ENCODE measurements at places on chromosomes 3 and 15.

- peak; percentile 57 for DNase-seq
These were observed 31.0 kb downstream of the POC1A start for GRCh38 chr3:52123106-52123725.

- no peak for DNase-seq
These were observed 33.4 kb upstream of the MUC13 start for GRCh38 chr3:124967964-124968363.

DNA sequence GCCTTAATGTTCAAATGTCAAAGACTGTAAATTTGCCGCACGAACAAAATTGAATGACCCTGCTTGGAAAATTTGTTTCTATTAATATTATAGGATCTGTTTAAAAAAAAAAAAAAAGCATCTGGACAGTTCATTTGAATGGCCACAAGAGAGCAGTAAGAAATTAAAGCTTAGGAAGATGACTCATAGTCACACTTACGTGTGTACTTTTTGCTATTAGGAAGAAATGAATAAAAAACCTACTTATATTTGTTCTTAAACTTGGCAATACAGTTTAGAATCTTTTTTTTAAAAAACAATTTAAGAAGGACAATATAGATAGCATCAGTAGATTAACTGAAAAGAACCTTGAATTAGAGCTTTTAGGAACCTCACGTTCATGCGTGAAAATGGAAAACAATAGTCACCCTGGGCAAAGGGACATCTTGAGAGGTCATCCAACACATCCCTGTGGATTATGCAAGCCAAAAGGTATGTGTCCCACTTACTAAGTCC is 621.8 kb downstream of the MECOM start:
- DNase-seq = no peak

- no peak for DNase-seq
These were observed 29.5 kb upstream of the LSAMP start for GRCh38 chr3:116474801-116475200.

DNA sequence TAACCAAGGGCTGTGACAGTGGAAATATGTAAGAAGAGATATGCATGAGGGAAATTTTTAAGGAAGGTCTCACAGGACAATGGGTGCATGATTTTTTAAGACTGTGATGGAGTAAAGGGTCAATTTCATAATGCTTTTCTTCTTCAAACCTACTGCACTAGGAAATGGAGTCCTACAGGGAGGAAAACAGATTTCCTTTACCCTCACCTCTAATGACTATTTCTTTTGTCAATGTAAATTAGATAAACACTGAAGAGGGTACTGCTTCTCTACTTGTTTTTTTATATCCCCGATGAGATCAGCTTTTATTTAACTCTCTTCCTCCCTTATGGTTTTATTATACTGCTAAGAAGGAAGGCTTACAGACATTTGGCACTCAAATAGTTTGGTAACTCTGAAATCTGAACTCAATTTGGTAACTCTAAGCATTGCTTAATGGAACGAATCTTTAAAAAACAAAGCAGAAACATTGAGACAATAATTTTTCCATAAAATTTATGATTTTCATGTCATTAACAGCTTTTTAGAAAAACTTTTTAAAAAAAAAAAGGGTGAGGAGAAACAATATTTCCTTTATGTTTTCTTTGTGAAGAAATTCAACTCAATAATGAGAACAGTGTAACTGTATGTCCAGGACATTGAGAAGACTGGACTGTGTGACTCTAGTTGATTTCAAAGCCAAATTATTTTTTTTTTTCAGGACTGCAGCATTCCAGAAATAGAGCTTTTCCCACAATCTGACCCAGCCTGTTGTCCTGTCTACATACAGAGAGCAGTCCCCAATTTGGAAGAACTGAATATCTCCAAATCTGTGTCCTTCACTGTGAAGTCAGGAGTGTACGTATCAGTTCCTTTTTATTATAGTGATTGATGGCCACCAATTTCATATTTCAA is 64.4 kb downstream of the CRYBG3 start:
- no peak for DNase-seq

- DNase-seq = no peak
These were observed 123.9 kb upstream of the AGBL1 start for GRCh38 chr15:85955501-85956391.

- no peak for DNase-seq
These were observed 102.6 kb downstream of the ALDH1A2 start for GRCh38 chr15:57962887-57963286.

DNA sequence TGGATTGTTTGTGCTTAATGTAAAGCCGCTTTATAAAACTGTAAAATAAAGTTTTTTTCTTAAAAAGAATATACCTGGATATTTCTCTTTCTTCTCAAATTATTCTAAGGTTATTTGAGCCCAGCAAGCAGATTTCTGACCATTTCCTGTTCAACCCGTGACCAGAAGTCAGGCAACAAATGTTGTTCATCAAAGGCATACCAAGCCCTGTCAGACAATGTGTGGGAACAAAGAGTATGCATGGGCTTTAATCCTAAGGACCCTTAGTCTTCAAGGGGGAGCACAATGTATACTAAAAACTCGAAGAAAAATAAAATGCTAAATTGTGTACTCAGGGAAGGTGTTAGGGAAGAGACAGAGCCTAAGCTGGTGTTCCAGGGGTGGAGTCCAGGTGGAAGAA is 26.6 kb upstream of the PAQR5 start:
- DNase-seq = no peak

GRCh38 chr3:25648107-25648535 is 16.6 kb downstream of the TOP2B start:
- peak; percentile 50 for DNase-seq

GRCh38 chr3:52452126-52452525 is 1.7 kb downstream of the TNNC1 start:
- DNase-seq = no peak

GRCh38 chr15:91679447-91679846 is 174.1 kb upstream of the SLCO3A1 start:
- DNase-seq = no peak

- DNase-seq = no peak
These were observed 21.9 kb downstream of the MINAR1 start for GRCh38 chr15:79454063-79454462.

- no peak for DNase-seq
These were observed 272.3 kb downstream of the ARRDC4 start for GRCh38 chr15:98232761-98233160.

GRCh38 chr3:101884776-101885175 is 35.5 kb downstream of the NFKBIZ start:
- no peak for DNase-seq

DNA sequence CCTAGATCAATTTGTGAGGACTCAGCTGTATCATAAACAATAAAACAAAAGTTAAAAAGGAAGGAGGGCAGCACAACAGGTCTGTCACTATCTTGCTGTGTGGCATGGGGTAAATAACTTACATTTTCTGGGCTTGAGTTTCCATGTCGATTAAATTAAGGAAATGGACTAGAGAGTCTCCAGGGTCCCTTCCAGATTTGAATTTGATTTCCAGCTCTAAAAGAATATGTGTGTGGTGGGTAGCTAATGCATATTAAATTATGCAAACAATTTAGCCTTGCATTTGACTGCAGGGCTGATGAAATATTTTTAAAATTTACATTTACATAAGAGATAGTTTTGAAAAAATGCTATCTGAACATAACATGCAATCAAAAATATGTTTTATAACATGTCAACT is 447.7 kb downstream of the FGF12 start:
- DNase-seq = no peak

GRCh38 chr3:140432229-140432669 is 245.6 kb upstream of the TRIM42 start:
- DNase-seq = no peak

DNA sequence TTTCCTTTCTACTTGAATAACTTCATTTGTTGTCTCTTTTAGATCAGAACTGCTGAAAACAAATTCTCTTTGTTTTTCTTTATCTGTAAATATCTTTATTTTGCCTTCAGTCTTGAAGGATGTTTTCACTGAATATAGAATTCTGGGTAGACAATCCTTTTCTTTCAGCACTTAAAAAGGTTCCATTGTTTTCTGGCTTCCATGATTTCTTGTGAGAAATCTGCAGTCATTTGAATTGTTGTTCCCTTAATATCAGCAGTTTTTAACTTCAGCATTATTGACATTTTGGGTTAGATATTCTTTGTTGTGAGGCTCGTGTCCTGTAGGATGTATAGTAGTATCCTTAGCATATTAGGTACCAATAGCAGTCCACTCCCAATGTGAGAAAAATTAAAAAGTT is 65.8 kb downstream of the SV2B start:
- no peak for DNase-seq

- no peak for DNase-seq
These were observed 961.0 kb upstream of the CFAP20DC start for GRCh38 chr3:60010781-60011180.

Data from hippocampal formation (tissue), 2 donors.